ENCODE measurements at places on chromosomes 2 and 18.

DNA sequence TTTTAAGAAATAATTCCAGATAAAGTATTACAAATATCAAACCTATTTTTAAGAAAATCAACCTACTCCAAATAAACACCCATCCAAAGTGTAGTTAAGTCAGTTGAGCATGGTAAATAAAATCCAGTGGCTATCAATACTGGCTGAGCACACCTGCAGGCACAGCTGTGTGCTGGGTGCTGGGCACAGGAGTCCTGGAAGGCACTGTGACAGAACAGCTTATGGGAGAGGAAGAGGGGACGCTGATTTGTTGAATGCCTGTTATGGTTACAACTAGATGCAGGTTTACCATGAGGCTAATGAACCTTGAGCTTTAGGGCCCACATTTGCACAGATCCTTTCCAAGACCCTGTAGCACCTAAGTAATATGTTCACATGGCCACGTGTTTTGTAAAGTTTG is 202.7 kb downstream of the MTX2 start:
- no peak for DNase-seq

GRCh38 chr2:195300631-195301030 is 356.4 kb upstream of the SLC39A10 start:
- DNase-seq: no peak

GRCh38 chr2:226649871-226650660 is 149.6 kb downstream of the IRS1 start:
- peak; percentile 77 for DNase-seq

DNA sequence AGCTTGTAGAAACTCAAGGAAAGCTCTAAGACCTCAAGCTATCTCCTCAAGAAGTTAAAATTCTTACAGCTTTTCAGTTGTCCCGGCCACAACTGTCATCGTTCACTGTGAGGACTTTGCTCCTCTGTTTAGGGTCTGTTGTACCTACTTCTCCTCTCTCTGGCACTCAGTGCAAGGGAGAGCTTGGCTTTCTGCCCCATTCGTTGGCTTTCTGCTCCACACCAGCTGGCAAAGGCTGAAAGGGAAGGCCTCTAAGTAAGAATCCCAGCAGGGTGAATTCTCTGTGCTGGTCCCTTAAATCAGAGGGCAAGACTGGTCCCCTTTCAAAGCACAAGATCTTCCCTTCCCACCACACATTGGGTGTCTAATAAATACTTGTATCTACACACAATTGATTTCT is 17.3 kb downstream of the ZBTB7C start:
- no peak for DNase-seq

GRCh38 chr18:7307526-7307925 is 76.6 kb downstream of the LRRC30 start:
- no peak for DNase-seq

DNA sequence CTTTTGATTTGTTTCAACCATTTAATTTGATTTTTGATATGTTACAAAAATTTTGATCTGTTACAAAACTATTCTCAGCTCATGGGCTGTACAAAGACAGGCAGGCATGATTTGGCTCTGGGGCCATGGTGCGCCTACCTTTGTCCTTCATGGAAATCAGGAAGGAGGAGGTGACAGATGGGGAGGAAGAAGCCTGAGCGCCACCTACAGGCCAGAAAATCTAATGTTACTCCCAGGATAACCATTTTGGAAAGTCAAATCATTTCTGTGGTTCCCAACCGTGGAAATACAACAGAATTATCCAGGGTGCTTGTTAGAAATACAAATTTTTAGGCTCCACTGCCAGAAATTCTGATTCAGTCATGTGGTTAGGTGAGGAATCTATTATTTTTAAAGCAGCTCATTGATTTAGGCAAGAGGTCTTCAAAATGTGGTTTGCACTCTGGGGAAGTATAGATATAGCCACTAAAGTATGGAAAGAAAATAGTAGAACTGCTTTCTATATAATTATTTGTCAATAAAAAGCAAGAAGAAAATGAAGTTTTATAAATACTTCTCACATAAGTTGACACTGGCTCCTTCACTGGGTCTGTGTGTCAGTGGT is 93.9 kb downstream of the EVA1A start:
- no peak for DNase-seq

- no peak for DNase-seq
Observed at GRCh38 chr2:220168891-220169546, 541.6 kb downstream of the SLC4A3 start.

DNA sequence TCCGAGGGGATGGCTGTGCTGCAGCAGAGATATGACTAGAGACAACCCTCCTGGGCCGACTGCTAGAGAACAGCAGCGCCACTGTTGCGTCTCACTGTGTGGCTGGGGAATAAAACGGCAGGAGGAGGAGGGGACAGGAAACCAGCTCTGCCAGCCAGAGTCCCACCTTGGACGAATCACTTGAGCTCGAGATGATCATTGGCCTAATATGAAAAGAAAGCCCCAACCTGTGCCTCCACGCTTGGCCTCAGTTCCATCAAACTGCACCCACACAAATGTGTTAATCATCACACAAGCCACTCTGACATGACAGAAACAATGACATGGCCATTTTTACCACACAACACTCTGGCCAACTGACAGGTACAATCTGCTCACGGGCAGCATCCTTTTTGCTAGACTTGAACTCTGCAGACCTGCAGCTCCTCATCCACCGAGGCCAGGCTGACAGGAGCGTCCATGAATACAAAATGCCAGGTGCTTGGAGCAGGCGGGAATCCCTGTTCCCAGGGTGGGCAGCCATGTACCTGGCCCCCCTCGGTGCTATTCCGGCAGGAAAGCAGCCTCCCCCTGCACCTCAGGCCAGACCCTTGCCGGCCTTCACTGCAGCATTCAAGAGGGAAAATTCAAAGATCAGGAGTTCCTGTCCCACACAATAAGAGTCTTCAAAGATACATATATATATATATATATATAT is 52.3 kb downstream of the PARD6G start:
- no peak for DNase-seq

- no peak for DNase-seq
Observed at GRCh38 chr2:219998107-219998506, 370.7 kb downstream of the SLC4A3 start.

- DNase-seq: no peak
Observed at GRCh38 chr2:75561566-75562512, 1.1 kb upstream of the EVA1A start.

DNA sequence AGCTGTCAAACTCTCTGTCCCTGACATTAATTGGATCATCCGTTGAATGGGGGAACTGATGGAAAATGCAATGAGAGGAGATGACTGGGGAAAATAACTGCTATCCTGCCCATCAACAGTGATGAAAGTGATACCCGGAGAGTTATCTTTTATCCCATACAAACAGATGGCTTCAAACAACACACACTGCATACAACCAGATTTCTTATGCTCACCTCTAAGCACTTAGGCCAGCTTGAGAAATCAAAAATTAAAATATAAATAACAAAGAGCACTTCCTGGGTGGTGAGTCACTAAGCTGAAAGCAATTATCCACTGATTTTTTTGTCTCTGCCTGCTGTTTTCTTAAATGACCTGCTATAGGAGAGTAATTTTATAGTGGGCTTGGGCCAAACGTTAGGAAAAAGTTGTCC is 237.6 kb upstream of the RGPD4 start:
- DNase-seq: no peak

DNA sequence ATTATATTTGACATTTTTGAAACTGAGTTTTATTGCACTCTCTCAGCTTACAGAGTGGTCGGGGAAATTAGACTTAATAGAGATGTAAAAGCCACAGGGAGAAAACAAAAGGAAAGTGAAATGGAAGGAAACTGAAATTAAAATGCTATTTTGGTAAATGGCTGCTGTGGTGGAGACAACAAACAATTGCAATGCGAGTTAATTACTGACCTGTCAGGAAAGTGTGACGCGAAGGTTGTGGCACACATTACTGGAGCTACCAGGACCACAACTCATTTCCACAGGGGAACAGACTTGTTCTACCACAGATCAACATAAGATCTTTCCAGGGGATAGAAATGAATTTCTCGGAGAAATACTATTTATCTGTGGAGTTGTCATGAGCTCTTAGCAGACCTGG is 19.5 kb downstream of the ARHGAP15 start:
- no peak for DNase-seq

GRCh38 chr2:235051436-235052260 is 99.8 kb downstream of the SH3BP4 start:
- DNase-seq: peak; percentile 56

GRCh38 chr2:184683911-184684310 is 85.6 kb downstream of the ZNF804A start:
- no peak for DNase-seq

- DNase-seq: peak; percentile 85
Observed at GRCh38 chr18:45920367-45920766, 46.8 kb downstream of the EPG5 start.

DNA sequence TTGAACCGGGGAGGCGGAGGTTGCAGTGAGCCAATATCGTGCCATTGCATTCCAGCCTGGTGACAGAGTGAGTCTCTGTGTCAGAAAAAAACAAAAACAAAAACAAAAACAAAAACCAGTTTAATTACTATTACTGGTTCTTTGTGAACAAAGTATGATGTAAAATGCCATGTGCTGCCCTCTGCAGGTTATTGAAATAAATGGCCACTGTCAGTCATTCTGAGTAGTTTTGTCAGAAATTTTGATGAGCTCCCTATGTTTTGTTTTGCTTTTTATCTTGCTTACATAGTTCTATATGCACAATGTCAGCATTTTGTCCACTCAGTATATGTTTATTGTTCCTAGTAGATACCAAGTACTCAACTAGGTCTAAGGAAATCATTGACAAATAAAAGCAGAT is 423.6 kb upstream of the CHST9 start:
- DNase-seq: no peak

DNA sequence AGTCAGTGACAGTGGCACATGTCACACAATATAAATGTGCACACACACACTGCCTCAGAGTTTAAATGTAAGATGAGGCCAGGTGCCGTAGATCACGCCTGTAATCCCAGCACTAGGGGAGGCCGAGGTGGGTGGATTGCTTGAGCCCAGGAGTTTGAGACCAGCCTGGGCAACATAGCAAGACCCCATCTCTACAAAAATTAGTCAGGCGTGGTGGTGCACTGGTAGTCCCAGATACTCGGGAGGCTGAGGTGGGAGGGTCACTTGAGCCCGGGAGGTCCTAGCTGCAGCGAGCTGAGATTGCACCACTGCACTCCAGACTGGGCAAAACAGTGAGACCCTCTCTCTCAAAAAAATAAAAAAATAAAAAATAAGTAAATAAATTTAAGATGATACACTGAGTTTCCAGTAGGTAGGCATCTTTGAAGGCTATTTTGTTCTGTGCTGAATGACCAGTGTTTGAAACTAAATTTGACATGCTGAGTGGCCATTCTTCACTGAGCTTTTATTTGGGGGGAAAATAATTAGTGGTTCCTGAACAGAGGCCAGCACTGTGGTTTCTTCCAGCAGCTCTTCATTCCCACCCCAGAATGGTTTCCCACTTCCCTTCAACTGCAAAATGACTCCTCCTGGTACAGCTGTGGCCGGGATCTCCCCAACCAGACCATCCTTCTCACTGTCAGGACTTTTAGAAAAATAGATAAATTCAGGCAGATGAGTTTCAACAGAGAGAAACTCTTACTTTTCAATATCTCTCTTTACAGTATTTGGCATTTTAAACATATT is 44.9 kb downstream of the PSMG2 start:
- DNase-seq: no peak

- DNase-seq: no peak
Observed at GRCh38 chr18:25144820-25145219, 207.1 kb downstream of the ZNF521 start.

DNA sequence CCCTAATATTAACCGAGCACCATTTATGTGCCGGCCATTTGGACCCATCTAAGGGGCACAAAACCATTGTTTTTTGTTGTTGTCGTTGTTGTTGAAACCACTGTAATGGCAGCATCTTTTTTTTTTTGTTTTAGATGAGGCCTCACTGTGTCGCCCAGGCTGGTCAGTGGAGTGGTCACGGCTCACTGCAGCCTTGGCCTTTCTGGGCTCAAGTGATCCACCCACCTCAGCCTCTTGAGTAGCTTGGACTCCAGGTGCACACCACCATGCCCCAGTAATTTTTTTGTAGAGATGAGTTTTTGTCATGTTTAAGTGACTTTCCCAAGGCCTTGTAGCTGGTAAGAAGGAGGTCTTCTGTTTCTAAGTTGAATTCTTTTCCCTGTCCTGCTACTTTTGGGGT is 33.0 kb downstream of the ASAP2 start:
- no peak for DNase-seq

GRCh38 chr18:3148930-3149535 is 70.7 kb downstream of the MYOM1 start:
- no peak for DNase-seq

- no peak for DNase-seq
Observed at GRCh38 chr2:235713189-235713588, 219.3 kb downstream of the AGAP1 start.

DNA sequence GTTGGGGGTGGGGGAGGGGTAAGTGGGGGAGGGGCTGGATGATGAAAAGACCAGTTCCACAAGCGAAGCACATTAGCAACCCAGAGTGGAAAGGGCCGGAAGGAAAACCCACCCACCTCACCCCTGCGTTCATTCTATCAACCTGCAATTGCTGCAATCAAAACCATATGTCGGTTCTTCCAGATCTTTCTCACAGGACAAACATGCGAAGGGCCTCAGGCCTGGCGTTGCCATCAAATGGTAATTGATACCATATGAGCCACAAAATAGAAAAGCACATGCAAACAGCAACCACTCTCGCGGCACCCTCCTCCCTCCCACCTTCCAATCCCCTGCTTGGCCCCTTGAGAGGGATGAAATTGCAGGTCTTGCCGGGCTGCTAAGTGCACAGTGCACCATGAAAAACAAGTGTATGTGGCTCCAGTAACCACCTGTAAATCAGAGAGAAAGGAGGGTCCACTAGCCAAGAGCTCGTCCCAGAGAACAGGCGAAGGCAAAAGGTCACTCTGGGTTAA is 287.5 kb downstream of the TCF4 start:
- no peak for DNase-seq

- no peak for DNase-seq
Observed at GRCh38 chr2:196677404-196677803, 37.9 kb downstream of the CCDC150 start.

GRCh38 chr2:136764452-136765255 is 691 bp upstream of the THSD7B start:
- no peak for DNase-seq

DNA sequence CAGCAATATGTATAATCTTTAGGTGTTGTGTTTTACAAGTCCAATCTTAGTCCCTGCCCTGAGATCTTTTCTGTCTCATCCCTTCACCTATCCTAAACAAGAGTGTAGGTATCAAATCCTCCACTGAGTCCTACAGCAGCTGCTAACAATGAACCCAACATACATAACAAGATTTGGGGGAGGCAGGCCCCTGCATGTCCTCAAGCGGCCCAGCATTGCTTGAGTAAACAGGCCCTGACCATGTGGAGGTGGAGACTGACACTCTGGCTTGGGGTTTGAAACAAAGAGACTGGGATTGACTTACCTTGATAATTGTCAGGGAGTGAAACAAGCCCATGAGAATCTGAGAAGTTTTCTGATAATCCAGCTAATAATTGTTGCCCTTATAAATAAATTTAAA is 213.4 kb downstream of the STK39 start:
- DNase-seq: no peak

- no peak for DNase-seq
Observed at GRCh38 chr2:38763728-38764127, 12.6 kb upstream of the SRSF7 start.

- DNase-seq: no peak
Observed at GRCh38 chr2:217757108-217757463, 245.7 kb downstream of the TNS1 start.

All from tibial artery (tissue), 4 donors.